ENCODE measurements at places on chromosomes 6 and 20.

- DNase-seq, result no peak
Measured at GRCh38 chr20:33835615-33836172, 24.5 kb downstream of the CHMP4B start.

- DNase-seq, result no peak
Measured at GRCh38 chr6:150857062-150857944, 8.2 kb upstream of the MTHFD1L start.

DNA sequence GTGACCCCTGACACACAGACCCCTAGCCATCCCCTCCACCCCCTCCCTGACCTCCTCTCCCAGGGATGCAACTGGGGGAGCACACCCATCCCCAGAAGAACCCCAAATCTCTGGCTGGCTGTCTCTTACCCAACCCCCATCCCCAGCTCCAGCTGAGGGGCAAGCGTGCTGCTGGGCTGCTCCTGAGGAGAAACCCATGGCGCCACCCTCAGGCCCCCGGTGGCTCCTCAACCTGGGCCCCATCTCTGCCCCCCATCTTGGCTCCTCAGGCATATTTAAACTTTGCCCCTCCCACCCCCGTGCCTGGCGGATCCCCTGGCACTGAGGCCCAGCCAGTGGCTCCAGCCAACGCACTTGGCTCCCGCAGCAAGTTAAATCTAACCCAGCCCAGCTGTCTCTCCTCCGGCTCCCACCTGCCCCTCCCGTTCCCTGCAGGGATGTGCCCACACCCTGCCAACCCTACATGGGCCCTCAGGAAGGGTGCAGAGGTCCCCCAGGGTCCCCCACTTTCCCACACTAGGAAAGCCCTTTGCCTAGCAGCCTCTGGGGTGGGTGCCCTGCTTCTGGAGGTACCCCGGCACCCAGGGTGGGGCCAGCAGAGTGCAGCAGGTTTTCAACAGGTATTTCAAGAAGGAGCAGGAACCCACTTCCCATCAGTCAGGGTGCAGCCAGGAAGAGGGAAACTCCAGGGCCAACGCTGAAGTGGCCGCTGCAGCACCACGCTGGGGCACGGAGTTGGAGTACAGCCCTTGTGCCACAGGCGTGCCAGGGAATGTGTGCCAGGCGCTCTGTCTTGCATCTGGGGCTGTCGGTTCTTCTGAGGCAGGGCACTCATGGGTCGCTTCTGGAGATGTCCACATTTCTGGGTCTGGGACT is 5.3 kb upstream of the OSBPL2 start:
- no peak for DNase-seq

GRCh38 chr20:32569018-32569379 is 16.1 kb downstream of the NOL4L start:
- no peak for DNase-seq

DNA sequence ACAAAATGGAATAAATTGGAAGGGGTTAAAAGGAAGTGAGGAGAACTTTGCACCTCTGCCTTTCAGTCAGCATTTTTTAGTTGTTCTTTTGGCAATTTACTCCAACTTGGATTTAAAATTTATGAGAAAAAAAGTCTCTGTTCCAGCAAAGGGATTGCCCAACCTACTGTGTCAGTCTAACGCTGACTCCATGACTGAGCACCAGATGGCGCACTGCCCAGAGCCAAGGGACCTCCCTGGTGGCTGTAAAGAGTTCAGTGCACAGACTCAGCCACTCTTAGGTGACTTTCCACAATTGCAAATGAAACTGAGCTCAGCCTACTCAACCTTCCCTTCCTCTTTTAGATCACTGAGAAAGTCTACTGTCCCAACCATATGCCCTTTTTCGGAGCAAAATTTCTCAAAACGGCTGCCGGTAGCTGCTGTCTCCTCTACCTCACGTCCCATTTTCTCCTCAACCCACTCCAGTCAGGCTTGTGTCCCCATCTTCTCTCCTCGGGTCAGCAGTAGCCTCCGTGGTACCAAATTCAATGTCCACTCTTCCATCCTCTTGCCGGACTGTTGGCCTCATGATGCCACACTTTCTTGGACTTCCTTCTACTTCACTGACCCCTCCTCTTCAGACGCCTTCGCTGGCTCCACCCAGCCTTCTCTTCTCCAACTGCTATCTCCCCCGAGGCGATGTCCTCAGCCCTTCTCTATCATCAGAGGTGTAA is 38.7 kb downstream of the GSTA2 start:
- DNase-seq, result peak; percentile 82

DNA sequence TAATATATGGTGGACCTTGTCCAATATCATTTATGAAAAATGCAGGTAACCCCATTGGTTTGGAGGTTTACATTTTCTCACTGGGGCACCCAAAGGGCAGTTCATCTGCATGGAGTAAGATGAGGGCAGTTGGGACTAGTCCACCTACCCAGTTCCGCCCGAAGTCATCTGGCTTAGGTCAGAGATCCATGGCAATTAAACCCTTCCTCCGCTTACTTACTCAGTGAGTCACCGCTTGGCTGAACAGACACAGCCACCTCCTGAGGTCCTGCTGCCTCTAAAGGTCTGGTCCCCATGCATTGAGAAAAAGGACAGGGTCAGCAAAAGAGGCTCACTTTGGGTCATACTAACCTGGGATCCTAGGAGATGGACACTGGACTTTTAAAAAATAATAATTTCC is 102.9 kb upstream of the PRL start:
- no peak for DNase-seq

- no peak for DNase-seq
Measured at GRCh38 chr6:34240329-34241248, 3.9 kb downstream of the HMGA1 start.

DNA sequence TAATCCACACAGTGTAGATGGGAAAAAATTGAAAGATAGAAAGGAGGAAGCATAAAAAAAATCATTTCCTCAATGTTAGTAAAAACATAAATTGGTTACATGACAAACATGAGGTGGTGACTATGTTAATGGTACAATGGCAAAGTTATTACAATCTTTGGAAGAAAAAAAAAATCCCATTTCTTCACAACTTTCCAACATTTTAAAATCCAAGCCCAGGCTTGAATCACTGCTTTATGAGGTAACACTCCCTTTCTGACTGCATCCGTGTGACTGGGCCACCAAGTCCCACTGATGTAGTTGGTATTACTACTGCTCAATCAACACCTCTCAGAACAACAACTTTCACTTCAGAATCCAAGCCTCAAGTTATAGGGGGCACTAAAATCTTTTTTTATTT is 160.4 kb downstream of the BTBD9 start:
- peak; percentile 87 for DNase-seq

GRCh38 chr6:125868678-125869395 is 78.1 kb downstream of the NCOA7 start:
- no peak for DNase-seq

GRCh38 chr6:13383328-13384163 is 55.2 kb upstream of the TBC1D7 start:
- DNase-seq, result peak; percentile 84

DNA sequence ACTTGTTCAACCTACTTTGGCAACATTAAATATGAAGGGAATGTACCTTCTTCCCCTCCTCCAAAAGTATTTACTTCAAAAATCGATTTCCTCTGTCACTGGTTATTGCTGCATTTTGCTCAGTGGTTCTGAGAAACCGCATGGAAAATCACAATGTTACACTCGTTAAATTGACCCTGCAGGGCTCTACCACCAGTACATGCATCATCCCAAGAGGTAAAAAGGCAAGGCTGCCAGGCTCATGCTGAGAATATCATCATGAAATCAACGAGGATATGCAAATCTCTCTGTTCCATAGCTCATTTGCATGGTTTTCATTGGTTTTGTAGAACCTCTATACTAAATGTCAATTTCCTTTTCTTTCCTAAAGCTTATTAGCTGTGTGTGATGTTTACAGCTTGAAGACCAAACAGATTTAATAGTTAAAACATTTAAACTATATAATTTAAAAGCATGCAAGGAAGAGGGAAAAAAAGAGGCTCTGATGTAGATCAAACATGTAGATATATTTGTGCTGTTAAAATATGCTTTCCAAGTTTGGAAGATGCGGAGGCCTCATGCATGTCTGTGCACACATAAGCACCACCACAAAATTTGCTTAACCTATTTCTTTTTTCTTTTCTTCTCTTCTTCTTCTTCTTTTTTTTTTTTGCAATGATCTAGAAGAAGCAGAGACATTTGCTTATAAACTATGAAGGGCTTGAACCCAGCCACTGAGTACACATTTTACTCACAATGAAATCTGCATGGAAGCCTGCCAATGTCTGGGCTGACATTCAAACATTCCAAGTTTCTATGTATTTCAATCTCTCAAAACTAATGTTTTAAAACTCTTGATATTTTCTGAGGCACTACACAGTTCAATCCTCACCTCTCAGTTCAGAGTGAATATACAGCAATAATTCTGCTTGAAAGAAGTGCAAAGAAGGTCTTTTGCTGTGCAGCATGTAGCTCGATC is 194.0 kb downstream of the GMPR start:
- DNase-seq, result no peak

- no peak for DNase-seq
Measured at GRCh38 chr6:66245231-66245630, 538.2 kb upstream of the EYS start.

DNA sequence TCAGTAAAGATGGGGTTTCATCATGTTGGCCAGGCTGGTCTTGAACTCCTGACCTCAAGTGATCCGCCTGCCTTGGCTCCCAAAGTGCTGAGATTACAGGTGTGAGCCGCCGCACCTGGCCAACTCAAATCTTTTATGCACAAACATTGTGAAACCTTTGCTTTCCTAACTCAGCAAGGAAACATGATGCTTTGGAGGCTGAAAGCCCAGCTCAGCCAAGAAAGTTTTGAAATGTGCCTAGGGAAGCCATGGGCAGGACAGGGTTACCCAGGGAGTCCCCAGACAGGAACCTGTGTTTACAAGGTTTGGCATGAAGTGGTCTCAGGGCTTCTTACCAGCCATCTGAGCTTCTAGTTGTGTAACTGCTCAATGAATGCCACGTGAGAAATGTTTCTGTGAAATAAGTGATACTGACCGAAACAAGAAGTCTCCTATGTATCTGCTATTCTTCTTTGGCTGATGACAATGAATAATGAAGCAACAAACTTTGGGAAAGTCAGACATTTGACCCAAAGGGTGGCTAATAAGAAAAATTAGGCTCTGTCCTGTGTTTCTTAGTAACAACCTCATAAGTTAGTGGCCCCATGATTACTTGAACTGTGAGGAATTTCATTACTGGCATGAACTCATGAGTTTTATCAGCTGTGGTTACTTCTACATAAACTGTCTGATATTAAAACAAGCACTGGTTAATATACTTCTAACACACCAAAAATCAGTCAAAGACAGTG is 163.5 kb downstream of the KIF6 start:
- no peak for DNase-seq

DNA sequence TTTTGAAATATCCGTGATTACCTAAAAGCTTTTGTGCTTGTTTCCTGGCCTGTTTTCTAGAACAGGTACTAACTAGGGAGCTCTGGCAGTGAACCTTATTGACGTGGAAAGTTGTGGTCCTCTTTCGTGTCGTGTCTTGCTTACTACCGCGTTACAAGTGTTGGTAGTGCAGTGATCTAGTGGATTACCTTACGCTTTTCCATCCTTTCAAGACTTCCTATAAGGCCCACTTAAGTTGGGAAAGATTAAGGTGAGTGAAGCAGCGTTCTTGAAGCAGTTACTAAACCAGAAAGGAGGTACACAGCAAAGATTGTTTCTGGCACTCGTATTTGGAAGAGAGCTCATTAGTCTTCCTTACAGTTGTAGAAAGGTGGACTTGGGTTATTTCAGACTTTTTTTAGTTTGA is 1.9 kb downstream of the PNRC1 start:
- peak; percentile 60 for DNase-seq

DNA sequence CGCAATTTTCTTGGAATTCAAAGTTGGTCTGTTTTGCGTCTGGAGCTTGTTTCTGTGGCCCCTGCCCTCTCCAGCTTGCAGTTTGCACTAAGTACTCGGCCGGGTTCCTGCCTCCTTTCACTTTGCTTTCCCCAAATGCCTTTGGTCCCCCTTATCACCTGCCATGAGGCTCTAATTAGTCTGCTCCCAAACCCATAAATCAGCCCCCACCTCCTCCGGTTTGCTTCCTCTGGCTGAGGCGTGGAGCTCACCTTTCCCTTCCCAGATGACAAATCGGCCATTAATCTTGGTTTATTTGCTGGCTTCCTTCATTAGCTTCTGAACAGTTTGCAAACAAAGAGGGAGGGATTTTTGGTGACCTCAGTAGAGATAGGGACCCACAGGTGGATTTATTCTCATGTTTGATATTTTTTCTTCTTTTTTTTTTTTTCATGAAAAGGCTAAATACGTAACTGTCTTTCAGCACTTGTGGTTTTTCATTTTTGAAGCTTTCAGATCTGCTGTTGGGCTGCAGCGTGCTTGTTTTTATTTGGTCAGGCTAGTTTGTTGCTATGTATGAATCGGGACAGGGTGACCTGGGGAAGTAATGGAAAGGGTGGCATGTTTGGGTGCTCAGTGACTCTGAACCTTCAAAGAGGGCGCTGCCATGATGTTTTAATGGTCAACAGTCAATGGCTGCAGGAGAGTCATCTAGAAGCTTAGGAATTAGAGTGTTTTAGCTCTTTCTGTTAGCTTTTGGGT is 121.7 kb upstream of the JAG1 start:
- DNase-seq, result no peak

- no peak for DNase-seq
Measured at GRCh38 chr6:76940191-76940590, 523.1 kb downstream of the HTR1B start.

DNA sequence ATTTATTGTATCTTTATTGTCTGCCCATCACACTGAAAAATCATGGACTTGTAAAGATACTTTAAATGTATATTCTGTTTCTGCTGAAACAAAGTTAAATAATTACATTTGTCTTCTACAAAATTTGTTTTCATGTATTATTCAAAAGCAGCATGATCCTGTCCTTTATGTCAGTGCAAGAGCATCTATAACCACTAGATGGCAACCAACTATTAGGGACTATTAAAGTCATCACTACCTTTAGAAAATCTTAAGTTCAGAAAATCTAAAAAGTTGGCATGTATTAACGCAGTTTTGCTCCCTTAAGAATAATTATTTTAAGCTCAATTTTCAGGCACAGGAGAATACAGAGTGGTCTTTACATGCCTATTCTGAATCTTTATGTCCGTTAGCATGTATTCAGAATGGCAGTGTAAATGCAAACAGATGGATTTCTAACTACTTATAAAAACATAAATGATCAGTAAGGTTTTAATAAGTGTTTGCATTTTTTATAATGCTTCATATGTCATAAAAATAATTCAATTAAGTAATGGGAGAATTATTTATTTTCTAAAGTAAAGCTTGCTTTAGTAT is 17.8 kb downstream of the TMEM30A start:
- DNase-seq, result peak; percentile 67

DNA sequence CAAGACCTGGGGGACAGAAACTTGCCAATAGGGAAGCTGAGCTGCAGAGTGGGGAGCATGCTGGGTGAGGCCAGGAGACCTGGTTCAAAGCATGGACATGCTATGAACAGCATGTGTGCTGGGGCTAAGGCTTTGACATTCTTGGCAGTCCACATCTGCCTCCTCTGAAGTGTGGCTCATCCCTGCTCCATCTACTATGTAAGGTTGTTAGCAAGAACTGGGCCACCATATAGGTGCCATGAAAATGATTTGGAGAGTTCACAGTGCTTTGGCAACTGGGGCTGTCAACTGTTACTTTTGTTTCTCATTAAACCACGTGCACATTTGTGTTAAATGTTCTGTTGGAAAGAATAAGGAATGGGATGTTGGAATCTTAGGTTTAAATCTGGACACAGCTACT is 311.1 kb downstream of the CDC5L start:
- no peak for DNase-seq

- no peak for DNase-seq
Measured at GRCh38 chr6:137933696-137934095, 66.6 kb downstream of the TNFAIP3 start.

- DNase-seq, result no peak
Measured at GRCh38 chr6:104642871-104643270, 216.8 kb downstream of the HACE1 start.

Data from suppressor macrophage treated with lipopolysaccharide for 4 hours (primary cell).